ENCODE measurements at places on chromosomes 11 and 22.

DNA sequence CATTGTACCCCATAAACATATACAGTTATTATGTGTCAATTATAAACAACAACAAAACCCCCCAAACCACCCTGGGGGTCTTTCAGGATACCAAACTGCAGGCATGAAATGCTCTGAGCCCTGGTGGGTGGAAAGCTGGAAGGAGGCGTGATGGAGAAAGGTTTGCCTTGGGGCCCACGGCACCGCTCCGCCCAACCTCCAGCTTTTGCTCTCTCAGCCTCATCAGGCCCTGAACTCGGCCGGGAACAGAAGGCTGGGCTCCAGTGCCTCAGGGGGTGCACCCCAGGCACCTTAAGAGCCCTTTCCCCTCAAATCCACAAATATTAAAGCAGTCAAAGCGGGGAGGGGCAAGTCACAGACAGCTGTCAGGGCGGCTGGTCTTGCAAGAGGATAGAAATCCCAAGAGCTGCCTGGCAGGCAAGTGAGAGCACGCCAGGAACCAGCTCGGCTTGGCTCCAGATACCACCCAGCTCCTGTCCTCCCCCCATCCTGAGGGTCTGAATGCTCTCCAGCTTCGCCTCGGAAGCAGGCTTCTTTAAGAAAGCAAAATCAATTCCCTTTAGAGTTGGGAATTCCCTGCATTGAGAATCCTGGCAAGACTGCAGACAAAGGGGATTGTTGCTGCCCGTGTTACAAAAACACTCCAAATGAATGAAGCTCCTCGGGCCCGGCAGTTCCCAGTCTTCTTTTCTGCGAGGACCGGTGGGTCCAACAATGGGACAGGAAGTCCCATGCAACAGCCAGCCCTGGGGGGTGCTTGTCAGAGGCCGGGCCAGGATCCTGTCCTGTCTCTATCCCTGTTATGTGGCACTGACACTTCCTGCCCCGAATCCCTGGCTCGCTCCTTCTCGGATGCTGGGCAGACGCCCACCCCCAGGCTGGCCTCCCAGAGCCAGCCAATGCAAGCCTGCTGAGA, 80.8 kb downstream of the NAT10 start:
- no peak for DNase-seq

DNA sequence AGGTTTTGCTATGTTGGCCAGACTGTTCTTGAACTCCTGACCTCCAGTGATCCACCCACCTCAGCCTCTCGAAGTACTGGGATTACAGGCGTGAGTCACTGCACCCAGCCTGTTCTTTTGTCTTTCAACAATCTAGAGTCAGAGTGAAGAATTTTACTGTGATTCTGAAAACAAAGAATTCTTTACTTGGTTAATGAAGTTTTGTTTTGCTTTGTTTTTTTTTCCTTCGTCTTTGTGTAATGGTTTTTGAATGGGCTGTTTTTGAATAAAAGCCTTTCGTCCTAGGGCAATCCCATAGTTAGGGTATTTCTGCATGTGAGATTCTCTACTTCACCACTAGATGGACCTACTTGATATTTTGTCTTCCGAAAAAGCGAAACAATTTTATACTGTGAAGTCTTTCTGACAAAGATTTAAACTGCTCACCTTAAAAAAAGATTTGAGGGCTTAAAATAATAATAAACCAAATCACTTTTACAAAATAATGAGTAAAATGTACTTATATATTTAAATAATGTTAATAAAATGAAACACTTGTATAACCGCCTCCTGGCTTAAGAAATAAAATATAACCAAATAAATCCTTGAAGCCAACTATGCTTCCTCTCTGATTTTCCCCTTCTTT, 43.4 kb upstream of the SC5D start:
- DNase-seq: peak; percentile 60

- DNase-seq: no peak
Measured at GRCh38 chr11:19168090-19168489, 33.7 kb downstream of the CSRP3 start.

GRCh38 chr11:35658020-35658948, 4.3 kb upstream of the TRIM44 start:
- no peak for DNase-seq

DNA sequence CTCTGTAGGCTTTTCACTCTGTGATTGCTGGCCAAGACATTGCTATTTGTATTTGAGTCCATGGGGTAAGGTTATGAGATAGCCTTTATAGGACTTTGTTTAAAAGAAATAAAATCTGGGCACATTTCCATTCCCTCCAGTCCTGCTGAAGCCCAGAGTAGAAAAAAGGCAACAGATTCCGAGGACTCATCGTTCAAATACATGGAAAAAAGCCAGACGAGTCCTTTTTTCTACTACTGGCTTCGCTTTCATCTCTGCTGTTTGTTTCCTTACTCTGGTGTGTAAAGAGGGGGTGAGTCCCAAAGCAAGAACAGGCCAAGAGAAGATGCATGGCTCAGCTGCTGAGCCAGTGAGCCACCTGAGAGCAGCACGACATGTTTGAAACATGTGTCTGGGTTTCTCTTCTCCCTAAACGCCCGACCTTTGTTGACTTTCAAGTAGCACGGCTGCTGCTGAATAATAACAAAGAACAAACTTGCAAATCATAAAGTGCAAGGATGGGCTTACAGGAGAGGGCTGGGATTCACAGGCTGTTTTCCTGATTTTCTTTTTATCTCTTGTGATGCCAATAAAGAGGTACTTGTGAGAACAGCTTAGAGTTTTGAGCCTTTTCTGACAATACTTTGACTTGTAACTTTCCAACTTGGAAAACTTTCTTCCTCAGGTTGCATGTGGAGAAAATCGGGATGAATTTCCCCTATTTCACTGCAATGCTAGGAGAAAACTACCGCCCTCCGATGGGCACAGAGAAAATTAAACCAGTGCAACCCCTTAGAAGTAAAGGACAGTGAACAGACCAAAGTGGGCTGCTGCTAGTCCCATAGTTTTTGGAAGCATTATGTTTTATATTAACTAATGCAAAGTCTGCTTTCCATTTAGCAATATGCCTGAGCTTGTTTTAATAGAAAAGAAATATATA, 195.2 kb upstream of the RAG2 start:
- peak; percentile 16 for DNase-seq

DNA sequence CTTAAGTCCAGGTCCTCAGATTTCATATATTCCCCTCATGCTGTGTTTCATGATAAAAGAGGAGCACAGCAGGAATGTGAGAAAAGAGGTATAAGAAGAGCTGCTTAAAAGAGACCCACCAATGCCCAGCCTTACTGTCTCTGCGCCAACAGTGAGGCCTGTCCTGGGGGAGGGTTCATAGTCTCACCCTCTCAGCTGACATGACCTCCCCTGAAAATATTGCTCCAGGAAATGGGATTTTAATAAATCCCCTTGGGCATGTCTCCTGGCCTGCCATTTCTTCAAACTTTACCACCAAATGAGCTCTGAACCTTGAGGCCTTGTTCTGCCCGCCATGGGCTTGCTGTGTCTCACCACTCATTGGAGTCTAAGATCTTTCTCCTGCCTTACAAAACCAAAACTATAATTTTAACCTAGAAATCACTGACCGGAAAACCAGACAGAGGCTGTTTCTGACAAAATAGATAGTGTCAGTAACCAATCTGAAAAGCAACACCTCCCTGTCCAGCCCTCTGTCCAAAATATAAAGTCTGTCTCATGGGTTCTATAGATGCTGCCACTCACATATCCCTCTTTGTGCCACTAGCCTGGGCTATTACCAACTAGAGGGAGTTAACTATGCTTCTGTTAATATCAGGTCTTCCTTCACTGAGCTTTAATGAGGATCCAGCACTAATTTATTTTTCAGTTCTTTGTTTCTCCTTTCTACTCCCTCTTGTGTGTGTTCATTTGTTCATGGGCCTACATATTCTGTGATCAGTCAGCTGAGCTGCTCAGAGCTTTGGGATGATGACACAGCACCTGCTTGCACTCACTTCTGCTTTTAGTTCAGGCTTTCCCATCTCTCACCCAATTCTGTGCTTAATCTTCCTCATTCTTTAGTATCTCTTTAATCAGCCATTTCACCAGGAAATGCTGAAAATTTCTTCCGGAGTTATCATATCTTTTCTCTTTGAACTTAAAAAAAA, at the start of gene OR2AG2:
TSS of gene OR2AG2 (minus strand) at position 51 of the 968 bp plus-strand sequence. CDS start 3,019 bp downstream, outside the sequence.
- DNase-seq: no peak
